A673 (cell line): ENCODE measurements at places on chromosomes 6 and 20. TPM values are rescaled to one million over a fixed set of nuclear protein-coding genes. Genes with fewer than 3 reads are reported as not detected.

Gene CARMIL1
- total RNA-seq = 7.2 and 7.9 TPM in 2 replicates

Gene SLC12A5
- 20.0 and 20.9 TPM in 2 replicates for total RNA-seq

Gene RALY
- 185 and 195 TPM in 2 replicates for total RNA-seq

GRCh38 chr20:62642666-62643520, 590 bp downstream of the SLCO4A1 start:
- peak; percentile 53 for DNase-seq

DNA sequence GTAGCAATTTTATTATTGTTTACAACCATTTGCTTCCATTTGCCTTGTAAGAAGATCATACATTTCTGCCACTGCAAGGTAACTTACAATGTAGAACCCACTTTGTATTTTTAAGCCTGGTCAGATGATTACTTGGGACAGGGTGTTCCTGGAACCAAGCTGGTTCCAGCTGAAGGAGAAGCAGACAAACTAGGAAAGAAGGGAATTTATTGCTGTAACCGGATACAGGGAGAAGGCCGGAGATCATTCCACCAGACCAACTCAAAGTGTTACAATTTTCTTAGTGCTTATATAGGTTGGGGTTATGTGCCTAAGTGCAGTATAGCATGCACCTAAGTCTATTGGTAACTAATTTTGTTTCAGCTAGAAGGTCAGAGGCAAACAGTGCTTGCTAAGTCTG, 104.4 kb downstream of the MANEA start:
- DNase-seq = no peak

GRCh38 chr20:2109425-2110210, 8.0 kb downstream of the STK35 start:
- DNase-seq = no peak

DNA sequence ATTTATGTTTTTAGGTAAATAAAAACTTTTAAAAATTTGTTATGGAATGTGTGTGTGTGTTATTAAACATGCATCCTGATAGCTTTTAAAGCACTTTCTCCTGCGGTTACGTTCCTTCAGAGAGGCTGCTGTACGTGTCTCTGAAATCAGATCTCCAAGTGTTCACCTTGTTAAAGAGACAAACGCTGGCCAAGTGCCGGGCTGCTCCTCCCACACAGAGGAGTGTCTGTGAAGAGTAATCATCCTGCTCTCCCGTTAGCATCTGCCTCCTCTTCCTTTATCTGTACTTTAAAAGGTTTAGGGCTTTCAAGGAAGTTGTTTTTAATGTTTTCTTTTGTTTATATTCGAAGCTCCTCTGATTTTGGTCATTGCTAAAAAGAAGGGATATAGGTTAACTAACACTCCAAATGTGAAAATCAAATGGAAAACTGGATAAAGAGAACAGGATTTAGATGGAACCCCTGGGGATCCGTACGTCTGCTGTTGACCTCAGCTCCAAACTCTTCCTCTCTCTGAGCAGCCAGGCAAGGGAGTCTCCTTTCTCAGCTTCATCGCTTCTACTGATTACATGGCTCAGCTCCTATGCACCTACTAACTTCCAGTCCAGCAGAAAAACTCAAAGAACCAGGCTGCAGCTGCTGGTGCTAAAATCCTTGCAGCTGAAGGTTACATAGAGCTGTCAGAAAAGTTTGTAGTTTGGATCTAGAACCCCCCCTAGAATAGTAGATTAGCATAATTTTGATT, 20.0 kb downstream of the IRF4 start:
- no peak for DNase-seq

GRCh38 chr6:38762848-38763247, 47.7 kb downstream of the DNAH8 start:
- no peak for DNase-seq

GRCh38 chr20:2144850-2145249, 43.2 kb downstream of the STK35 start:
- DNase-seq = no peak

GRCh38 chr6:116557893-116558292, 4.3 kb downstream of the CALHM4 start:
- DNase-seq = peak; percentile 90

DNA sequence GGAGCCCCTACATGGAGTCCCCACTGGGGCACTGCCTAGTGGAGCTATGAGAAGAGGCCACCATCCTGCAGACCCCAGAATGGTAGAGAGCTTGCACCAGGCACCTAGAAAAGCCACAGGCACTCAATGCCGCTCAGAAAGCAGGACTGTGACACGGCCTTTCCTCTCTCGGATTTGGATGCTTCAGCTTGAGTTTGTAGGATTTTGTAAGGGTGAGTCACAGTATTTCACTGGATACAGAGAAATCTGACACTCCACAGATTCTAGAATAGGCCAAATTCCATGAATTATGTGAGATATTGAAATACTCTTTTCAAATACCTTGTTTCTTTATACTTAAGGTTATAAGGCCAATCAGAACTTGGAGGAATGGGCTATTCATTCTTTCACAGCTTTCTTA, 424.5 kb downstream of the HTR1B start:
- DNase-seq = no peak

DNA sequence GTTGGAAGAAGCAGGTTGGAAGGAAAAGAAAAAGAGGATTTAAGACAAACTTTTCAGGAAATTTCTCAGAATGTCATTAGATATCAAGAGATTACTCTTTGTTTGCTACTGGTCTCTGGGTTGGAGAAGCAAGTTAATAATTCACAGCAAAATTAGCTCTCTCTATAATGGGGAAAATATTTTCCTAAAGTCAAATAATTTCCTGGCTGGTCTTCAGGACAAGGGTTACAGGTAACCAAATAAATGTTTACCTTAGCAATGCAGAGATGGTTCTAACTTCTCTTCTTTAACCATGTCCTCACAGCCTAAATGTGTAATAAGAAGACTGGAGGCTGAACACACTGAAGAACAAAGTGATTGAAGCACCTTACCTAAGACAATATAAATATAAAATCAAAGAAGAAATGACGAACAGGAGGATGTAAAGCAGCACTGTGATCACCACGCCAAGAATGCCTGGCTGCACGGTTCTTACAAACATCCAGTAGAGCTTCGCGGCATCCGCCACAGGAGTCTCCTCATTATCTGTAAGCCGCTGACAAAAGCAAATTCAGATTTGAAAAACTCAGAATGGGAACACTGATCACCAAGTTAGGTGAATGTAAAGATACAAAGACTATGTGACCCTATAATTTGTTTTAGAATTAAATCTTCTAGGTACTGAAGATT, 717.5 kb downstream of the TFAP2A start:
- no peak for DNase-seq

DNA sequence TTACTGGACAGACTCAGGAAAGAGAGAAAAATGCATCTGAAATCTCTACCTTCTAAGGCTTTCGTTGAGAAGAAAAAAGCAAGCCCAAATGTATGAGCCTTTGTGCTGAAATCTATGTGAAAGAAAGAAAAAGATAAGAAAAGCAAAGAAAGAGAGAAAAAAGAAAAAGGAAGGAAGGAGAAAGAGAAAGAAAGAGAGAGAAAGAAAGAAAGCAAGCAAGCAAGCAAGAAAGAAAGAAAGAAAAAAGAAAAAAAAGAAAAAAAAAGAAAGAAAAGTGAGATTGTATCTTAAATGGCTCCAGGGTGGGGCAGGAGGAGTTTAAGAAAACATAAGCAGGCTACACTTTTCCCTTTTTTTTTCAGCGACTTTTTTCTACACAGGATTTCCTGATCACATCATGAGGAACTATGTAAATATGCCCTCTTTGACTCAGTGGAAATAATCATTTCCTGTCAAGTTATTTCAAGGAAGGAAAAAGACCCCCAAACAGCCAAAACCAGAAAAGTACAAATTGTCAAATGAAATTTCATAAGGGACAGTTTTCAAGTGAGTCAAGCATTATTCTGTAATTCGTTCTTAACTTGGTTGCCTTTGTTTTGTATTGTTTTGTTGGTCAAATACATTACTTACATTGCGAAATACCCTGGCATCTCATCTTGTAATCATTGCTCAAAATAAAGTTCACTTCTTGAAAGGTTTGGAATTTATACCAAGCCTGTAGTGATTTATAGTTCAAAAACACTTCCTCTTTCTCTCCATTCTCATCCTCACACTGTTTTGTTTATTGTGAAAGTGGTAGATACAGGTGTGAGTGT, 79.5 kb upstream of the RNF217 start:
- peak; percentile 90 for DNase-seq

DNA sequence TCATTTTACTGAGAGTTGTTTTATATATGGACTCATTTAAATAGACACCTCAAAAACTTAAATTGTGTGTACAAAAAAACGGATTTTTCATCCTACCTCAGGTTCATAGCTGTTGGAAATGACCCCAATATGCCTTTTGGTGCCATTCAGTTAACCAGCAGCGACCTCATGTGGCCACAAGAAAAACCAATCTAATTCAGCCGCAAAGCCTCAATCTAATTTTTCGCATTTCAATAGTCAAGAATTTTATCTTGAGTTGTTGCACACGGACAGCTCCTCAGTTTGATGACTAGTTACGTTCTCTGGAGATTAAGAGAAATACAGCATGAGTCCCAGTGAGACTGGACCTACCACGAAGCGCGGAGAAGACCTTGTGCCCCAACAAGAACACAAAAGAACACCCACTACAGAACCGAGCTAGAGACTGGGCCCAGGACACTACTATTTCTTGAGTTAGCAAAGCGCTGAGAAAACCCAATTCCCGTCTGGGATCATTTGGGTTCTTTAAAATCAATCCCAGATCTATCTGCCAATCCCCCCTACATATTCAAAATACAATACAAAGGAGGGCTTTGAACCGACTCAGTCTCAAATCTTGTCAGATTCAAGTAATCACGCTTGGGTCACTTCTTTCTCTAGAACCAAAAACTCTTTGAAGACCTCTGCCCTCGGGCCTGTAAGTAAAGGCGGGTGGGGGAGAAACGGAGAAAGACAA, 1.1 kb downstream of the TCP11 start:
- peak; percentile 77 for DNase-seq
